ENCODE measurements at places on chromosomes 3 and 15.

GRCh38 chr15:99016680-99017321 lies 9.2 kb upstream of the PGPEP1L start:
- DNase-seq = no peak

- peak; percentile 85 for DNase-seq
Observed at GRCh38 chr3:197456261-197457091, 99.3 kb downstream of the BDH1 start.

GRCh38 chr3:116059421-116060096 lies 385.7 kb downstream of the LSAMP start:
- no peak for DNase-seq

- DNase-seq = peak; percentile 53
Observed at GRCh38 chr3:79255702-79256101, 512.1 kb downstream of the ROBO1 start.

DNA sequence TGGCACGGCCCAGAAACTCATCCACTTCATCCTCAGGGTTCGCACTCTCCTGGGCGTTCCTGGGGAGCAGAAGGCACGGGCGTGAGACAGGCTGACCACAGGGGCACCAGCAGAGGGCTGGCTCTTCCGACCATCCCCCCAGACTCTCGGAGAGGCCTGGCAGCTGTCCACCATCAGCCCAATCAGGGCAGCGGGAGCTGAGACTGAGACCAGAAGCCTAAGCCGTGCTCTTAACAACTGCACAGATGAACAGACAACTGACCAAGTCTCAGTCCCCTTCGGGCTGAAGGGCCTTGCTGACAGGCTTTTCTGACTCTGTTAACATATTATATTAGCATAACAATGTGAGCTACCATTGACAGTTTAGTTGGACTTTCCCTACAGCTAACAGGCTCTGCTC lies 118.0 kb downstream of the SEC22A start:
- DNase-seq = peak; percentile 65

DNA sequence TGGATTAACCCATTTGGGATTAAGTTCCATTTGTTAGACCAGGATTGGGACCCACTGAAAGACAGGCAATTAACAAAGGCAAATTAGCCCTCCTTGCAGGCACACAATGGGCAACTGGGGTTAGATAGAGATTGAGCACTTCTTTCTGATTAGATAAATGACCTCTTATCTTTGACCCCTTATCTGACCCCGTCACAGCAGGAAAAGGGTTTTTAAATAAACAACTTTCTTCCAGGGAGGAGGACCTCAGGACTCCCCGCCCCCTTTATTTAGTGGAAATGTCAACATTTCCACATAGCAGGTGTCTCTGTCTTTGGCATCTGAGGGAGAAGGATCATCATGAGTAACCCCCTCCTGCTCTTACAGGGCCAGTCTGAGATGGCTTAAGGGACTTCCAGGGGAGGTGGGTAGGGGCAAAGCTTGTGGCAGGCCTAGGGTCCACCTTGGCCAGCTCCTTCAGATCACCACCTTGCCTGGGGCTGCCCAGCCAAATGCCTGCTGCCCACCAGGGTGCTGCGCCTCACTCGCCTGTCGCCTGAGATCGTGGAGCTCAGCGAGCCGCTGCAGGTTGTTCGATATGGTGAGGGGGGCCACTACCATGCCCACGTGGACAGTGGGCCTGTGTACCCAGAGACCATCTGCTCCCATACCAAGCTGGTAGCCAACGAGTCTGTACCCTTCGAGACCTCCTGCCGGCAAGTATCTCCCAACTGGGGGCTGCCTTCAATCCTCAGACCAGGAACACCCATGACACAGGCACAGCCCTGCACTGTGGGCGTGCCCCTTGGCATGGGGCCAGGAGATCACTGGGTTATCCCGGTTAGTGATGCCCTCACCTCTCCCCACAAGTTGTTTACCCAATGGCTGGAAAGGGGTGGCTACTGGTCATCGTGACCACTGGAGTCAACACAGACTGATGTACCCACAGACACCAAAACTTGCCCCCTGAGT lies 2.6 kb upstream of the WDR6 start:
- DNase-seq = no peak

GRCh38 chr15:40155270-40155910 lies 5.5 kb upstream of the BUB1B start:
- DNase-seq = no peak

Data from HAP-1 (cell line).